ENCODE measurements at places on chromosomes 12 and 14.

DNA sequence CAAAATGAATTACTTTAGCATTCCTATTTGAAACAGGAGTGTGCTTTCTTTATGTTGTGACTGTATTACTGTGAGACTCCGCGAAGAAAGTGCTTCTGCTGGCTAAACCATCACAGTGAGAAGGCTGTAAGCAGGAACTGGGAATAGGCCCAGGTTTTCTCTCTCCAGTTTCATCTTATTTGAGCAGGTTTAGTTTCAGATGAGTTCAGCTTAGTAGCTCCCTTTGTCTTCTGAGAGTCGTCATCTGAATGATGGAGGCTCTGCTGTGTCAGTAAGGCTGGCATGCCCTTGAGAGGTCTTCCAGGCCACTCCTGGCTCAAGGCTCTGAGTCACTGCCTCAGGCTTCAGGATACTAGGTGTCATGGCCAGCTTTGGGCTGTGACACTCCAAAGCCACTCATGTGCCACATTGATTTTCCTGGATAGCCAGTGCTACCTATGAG is 205.6 kb upstream of the RGS6 start:
- no peak for DNase-seq

DNA sequence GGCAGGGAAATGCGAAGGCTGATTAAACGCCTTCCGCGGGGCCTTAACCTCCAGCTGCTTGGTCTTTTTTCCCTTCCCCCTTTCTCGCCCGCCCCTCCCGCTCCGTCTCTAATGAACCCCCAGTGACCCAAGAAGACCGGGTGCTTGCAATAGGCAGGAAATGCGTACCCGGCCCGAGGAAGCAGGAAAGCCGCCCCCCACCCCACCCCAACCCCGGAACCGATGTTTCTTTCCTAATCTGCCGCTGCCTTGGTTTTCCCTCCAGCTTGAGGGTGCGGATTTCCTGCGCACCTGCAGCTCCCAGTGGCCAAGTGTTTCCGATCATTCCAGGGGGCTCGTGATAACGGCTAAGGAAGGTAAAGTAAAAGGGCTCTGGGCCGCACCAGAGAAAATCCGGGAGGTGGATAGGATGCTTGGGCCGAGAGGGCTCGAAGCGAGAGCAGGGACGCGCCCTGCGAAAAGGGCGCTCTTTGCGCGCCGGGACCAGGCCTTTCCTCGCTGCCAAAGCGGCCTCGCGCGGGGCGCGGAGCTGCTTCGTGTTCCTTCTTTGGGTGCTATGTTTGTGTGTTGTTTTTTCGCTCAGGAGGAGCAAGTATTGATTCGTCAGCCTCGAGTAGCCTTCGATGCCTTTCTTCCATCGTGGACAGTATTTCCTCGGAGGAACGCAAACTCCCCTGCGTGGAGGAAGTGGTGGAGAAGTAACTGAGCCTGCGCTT is 983 bp downstream of the MYF6 start:
- no peak for DNase-seq

GRCh38 chr12:117522559-117522958 is 161.1 kb upstream of the NOS1 start:
- no peak for DNase-seq

GRCh38 chr12:118052324-118053070 is 8.5 kb downstream of the WSB2 start:
- DNase-seq: no peak

DNA sequence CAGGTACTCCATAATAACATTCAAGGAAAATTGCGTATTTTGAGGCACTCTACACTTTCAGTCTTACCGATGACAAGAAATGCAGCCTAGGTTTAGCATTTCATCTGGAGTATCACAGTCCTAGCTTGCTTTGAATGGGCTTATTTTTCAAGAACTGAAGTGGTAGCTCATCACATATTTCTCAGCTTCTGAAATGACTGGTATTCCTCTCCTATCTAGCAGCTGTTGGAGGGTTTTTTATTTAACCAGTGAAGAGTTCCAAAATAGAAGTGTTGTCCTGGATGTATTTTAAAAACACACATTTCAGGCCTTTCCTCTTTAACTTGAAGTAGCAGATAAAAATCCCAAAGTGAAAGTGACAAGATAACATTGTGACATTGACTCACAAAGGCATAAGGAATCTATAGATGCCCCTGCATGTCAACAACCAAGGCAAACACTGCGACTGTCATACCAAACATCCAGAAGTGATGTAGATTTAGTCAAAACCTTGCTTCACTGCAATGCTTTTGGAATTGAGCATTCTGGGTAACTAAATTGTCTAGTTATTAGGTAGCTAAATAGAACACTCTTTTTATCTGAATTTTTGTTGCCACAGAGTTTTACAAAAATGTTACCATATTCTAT is 182.2 kb upstream of the FBXO33 start:
- DNase-seq: no peak

- no peak for DNase-seq
Observed at GRCh38 chr12:49555631-49556390, 12.1 kb downstream of the MCRS1 start.

- DNase-seq: no peak
Observed at GRCh38 chr12:50926415-50926814, 25.9 kb upstream of the HIGD1C start.

GRCh38 chr12:75374971-75375370 is 15.9 kb upstream of the GLIPR1L2 start:
- no peak for DNase-seq

- DNase-seq: no peak
Observed at GRCh38 chr12:24038211-24038997, 88.9 kb upstream of the SOX5 start.

DNA sequence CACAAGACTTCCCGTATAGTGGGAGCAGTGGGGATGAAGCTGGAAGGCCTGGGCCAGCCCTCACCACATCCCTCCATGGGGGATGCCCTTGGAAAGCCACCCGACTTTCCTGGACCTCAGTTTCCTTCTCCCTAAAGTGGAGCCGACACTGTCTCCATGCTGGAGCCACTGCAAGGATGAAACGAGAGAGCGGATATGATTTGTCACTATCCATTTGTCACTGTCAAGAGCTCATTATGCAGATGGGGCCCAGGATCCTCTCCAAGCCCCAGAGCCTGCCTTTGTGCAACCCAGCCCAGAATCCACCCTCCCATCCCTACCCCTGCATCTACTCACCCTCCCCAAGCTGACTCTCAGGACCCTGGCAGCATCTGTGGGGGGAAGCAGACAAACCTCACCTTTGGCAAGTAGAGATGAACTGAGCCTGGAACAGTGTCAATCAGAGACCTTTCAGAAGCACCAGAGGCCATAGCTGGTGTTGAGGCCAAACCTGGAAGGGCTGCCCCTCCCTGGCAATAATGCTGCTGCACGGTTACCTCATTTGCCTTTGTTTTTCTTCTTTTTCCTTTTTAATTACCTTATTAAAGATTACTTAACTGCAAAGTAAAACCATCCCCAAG is 287.7 kb upstream of the RTL1 start:
- DNase-seq: no peak

- no peak for DNase-seq
Observed at GRCh38 chr14:53430870-53431269, 277.7 kb upstream of the DDHD1 start.

DNA sequence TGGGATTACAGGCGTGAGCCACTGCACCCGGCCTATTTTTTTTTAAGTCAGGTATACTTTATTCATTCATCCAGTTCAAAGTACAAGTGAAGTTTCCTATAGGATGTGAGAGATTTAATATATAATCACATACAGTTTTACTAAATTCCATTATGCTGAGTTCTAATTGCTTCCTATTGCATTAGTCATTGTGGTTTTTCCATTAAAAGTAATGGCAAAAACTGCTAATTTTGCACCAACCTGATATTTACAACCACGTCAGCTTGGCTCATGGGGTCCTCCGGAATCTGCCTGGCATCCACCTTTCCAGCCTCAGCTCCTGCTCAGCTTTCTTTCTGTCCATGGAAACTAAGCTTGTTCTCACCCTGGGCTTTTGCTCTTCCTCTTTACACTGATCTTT is 67.0 kb upstream of the CSRP2 start:
- no peak for DNase-seq

DNA sequence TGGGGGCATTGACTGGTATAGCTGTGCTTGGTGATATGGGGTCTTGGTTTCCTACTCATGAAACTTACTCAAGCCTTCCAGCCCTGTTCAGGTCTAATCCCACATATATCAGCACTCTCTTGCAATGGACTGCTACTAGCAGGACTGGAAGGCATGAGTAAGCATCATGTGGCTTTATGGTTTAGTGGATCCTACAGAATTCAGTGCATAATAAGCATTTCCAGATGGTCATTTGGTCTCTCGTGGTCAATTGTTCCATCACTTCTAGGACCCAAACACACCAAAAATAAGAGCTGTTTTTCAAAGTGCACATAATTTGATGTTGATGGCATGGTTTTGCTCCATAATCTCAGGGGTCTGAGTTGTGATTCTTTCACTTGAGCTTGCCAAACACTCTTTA is 114.4 kb downstream of the LMNTD1 start:
- no peak for DNase-seq

DNA sequence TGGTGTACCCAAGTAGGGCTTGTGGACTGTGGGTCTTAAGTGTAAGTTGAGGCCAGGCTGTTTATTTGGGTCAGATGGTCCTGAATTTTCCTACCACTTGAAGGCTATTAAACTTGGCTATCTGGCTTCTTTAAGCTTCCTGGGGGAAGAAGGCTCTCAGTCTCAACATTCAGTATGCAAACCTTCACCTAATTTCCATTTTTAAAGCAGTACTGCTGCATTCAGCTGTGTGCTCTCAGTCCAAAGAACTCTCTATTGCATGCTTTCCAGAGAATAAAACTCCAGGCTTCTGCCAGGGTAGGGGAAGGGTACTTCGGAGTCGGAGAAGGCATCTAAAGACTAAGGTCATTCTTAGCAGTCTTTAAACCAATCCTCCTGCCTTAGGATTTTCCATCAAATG is 124.4 kb downstream of the HELB start:
- DNase-seq: no peak

GRCh38 chr14:104101651-104102281 is 16.3 kb downstream of the ASPG start:
- DNase-seq: no peak
